PC-9 (cell line): ENCODE measurements at places on chromosomes 7 and 10.

DNA sequence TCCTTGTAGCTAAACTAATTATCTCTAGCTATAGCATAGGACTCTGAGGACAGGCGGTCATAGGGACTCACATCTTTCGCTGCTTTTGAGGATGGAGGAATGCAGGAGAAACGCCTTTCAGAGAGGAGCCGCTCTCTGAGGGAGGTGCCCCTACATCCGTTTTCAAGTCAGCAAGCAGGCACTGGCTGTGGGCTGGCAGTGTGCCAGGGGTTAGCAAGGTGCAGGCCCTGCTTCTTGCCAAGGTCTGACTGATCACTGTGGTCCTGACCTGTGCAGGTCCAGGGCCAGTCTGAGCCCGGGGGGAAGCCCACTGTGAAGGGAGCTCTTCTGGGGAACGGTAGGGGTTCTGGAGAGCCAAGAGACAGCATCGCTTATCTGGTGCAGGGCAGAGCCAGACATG, 89.4 kb downstream of the SH3PXD2A start:
- DNase-seq, result no peak

- DNase-seq, result no peak
Observed at GRCh38 chr10:47388879-47389278, 4.8 kb upstream of the ZNF488 start.

DNA sequence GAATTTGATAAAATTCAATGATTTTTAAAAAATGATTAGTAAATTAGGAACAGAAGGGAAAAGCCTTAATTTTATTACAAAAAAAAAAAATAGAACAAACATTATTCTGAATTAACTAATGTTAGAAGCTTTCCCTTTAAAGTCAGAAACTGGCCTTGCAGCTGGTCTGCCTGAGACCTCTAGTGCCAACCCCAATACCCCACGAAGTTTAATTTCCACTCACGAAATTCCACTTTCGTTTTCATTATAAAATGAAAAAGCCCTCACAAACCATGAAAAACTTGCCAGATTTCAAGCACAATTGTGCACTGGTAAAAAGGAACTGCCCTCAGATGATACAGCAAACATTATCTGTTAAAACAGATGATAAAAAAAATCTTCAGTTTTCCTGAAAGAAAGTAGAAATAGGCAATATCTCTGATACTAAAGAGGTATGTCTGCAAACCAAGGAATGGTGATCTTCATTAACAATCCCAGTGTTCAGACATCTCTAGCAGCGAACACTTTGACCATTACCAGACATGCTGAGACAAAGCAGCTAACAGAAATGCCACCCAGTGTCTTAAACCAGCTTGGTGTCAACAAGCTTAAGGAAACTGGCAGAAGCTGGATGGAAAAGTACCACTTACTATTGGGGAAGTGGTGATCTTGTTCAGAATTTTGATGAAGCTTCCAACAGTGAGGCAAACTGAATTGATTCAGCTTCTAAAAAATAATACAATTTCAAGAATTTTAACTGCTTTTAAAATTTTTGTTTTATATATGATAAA, 80.2 kb downstream of the PALS2 start:
- no peak for DNase-seq

- no peak for DNase-seq
Observed at GRCh38 chr7:11956991-11957390, 125.0 kb upstream of the THSD7A start.

GRCh38 chr7:69703099-69703498, 104.8 kb downstream of the AUTS2 start:
- no peak for DNase-seq

DNA sequence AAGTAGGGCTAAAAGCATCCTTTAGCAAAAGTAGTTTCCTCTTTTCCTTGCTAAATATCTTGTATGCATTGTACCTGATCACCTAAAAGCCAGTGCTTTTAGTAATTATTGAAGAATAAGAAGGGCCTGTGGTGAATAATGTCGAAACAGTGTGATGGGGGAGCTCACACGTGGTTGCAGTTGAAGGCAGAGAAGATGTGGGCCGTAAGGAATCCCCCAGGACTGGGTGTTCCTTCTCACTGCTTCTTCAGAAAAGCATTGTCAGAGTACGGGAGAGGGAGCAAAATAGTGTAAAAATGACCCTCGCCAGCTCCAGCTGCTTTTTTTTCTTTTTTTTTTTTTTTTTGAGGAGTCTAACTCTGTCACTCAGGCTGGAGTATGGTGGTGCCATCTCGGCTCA, 201.1 kb downstream of the NSUN6 start:
- no peak for DNase-seq

DNA sequence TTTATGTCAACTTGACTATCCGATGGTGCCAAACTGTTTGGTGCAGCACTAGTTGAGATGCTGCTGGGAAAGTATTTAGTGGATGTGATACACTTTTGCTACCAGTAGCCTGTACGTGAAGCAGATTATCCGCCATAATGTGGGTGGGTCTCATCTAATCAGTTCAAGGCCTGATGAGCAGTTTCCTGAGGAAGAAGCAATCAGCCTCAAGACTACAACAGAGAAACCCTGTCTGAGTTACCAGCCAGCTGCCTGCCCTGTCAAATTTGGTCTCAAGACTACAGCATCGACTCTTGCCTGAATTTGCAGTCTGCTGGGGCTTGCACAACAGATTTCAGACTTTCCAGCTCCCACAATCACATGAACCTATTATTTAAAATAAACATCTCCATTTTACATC, 10.9 kb upstream of the RBP3 start:
- DNase-seq, result no peak

GRCh38 chr10:117929327-117930067, 117.2 kb downstream of the RAB11FIP2 start:
- DNase-seq, result no peak

DNA sequence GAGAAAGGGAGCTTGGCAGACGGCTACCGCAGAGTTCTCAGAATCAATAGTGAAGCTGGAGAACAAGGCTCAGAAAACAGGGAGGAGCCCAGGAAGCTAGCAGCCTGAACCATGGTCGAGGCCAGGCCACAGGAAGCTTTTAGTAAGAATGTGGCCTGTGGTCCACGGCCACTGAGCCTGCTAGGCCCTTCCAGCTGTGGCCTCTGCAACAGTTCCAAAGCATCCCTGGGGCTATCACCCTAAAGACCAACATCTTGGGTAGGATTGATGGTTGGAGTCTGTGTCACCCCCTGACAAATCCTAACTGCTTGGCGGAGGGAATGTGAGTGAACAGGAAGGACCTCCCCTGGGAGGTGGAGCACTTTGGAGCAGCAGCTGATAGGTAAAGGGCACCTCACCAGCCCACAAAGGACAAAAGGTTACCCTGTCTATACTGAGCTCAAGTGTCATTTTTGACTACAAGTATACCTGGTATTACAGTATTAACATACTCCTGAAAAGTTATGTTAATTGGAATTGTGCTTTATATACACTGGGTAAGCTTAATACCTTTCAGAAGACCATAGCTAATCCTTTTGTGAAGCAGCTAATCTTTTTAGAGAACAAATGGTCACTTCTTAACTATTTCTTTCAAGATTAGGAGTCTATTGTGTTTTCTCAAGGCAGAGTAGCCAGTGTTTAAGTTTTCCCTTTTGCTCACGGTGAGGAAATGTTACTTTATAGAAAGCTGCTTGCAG, 18.7 kb downstream of the PTPRE start:
- no peak for DNase-seq

DNA sequence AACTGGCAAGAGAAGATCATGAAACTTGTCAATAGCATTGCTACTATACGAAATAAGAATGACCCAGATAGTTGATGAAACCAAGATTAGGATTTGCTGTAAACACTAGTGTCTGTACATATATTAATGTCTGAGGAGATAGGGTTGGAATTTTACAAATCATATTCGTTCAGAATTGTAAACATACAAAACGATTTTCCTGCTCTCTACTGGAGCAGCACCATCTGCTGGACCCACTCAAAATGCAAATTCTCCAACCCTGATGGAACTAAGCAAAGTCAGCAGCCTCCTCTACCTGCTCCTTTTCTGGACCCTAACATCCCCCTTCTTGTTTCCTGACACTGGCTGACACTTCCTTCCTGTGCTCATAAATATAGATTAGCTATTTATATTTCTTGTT, 29.4 kb upstream of the SGMS1 start:
- DNase-seq, result no peak

GRCh38 chr7:141014125-141014523, 628 bp downstream of the MRPS33 start:
- no peak for DNase-seq

DNA sequence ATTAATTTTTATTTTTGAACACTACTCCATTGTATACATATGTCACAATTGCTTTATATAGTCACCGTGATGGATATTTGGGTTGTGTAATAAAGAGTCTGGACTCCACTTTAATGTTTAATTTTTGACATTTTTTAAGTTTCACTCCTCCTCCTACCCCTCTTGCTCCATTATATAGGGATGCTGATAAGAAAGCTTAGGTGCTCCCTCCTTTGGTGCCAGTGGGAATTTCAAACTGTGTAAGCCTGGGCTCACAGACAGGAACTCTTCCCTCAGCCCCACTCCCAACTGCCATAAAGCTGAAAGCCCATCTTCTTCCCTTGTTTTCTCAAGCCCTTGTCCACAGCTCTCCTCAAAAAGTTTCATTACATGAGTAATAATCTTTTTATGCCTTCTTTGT, 47.6 kb downstream of the TWIST1 start:
- no peak for DNase-seq

- DNase-seq, result no peak
Observed at GRCh38 chr10:118216571-118217170, 125.5 kb downstream of the FAM204A start.

DNA sequence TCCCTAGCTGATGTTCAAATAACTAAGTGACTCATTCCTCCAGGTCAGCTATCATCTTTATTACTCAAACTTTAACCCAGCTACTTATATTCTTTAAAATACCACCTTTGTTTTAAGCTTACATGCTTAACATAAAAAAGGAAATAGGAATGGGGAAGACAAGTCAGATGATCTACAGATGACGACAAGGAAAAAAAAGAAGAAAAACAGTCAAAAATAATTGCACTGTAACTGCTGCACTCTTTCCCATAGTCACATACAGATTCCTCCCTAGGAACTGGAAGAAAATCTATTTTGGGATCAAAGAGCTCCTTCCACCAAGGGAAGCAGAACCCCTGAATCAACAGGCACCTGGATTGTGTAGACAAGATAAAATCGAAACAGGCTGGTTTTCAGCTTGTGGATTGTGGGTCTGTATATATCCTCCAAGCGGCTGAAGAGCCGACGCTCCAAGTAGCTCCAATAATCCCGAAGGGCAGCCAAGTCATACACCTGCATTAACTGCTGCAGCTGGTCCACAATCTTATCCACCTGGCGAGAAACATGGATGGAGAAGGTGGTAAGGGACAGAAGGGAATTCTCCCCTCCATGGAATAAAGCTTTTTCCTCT, 2.0 kb downstream of the WDR91 start:
- DNase-seq, result no peak

DNA sequence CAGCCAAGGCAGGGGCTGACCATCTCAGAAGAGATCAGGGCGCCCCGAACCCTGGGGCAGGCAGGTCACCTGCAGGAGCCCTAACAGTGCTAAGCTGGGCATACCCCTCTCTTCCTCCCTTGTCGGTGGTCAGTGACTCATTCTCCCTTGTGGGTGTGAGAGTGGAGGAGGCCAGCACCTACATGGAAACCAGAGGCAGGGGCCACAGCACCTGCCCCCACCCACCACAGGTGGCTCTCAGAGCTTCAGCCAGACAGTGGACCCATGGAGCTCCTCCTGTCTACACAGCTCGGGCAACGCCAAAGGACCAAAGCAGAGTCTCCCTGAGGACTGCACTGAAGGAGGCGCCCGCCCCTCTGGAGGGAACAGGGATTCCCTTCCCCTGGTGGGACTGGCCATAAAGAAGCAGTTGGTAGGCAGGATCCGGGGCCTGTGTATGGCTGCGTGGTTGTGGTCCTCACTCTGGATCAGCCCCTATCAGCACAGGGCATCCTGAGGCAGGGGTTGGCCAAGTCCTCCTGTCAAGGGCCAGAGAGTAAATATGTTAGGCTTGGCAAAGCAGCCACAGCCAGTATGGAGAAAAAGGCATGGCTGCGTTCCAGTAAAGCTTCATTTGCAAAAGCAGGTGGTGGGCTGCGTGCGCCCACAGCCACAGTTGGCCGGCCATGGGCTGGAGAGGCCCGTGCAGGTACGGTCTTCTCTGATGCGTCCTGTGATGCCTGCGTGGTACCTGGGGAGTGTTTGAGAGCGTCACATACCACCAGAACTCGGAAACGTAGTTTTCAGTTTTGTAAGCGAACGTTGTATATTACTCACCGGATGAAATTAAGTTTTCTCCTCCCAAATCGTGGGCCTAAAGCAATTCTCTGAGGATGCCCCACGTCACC, 198.2 kb downstream of the EBF3 start:
- DNase-seq, result no peak

DNA sequence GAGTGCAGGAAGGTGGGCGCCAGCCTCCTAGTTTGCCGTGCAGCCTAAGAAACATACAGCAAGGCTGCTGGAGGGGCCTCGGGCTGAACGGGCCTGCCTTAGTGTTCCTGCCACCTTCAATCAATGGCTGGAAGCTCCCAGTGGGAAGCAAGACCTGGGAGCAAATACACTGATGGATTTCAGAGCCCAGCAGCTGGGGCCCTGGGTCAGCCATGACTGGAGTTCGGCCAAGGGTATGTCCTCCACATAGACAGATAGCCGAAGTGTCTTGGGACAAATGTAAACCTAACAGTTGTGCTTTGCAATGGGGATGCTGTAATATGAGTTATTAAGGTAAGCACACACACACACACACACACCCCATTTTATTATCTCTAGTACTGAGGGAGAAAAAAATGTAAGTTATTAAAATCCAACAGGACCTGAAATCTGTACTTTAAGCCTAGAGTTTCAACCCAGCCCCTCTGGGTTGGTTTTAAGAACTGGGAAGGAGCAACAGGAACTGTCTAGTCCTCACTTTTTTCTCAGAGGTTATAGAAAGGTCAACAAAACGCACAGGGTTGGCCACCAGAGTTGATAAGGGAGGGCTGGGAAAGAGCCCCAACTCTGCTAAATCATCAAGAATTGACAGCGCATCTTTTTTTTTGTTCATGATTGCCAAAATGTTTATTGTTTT, 50.0 kb upstream of the CELF2 start:
- no peak for DNase-seq

DNA sequence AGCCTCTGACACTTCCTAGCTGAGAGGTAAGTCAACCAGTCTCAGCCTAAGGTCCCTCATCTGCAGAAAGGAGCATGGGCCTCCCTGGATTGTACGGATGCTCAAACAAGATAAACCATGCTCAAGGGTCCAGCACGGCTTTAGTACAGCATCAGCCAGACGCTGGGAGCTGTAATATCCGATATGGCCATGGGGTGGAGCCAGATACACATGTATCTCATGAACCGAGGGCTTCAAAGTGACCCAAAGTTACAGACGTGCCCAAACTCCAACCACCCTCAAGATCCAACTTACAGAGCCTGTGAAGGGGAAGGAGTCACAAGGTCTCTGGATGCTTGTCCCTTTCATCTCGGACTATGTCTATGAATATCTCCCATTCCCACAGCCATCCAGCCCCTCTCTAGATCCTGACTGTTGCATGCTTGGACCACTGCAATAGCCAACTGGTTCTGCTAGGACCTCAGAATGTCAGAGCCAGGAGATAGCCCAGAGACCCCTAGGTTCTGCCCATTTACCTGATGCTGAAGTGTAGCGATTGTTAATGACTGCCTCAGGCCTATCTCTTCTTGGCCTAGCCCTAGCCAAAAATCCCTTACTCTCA, 142.4 kb downstream of the SH3PXD2A start:
- DNase-seq, result peak; percentile 45

- no peak for DNase-seq
Observed at GRCh38 chr10:45416603-45417002, 42.6 kb downstream of the ALOX5 start.
